ENCODE measurements at places on chromosomes 1 and 21.

- DNase-seq, result no peak
Measured at GRCh38 chr1:93450321-93450720, 2.4 kb downstream of the FNBP1L start.

DNA sequence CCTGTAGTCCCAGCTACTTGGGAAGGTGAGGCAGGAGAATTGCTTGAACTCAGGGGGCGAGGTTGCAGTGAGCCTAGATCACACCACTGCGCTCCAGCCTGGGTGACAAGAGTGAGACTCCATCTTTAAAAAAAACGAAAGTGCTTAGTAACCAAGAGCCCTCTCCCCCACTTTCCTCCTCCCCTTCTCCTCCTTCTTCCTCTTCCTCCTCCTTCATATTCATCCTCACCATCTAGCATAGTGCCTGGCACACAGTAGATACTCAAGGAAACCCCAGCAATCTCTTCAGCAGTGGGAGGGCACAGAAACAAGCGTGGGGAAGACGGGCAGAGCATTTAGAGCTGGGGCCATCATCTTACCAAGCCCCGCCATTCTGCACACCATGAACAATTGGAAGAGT, 119.4 kb upstream of the SLC45A1 start:
- no peak for DNase-seq

- no peak for DNase-seq
Measured at GRCh38 chr1:221979444-221980032, 237.6 kb upstream of the DUSP10 start.

DNA sequence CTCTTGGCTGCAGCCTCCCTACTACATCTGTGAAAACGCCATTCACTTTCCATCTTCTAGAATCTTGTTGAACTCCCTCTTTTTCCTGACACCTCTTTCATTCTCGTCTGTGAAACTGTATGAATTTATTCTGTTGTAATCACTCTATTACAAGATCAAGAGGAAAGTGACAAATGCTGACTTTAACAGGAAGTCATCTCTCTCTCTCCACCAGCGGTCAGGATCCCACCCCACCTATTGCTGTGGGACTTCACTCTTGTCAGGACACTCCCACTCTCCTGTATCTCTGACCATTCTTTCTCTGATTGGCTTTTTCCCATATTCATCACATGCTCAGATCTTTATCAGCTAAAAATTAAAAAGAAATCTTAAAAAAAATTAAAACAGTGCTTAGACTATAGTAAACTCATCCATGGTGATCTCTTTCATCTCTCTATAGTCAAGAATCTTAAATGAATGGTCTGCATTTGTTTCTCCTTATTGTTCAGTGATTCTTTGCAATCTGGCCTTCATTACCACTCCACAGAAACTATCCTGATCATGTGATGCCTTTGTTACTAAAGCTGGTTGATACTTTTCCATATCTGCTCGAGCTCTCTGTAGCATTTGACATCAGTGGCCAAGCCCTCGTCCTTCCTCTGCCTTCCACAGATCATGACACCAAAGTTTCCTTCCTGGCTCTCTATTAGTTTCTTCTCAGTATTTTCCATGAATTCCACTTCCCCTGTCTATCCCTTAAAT, 113.6 kb downstream of the UCHL5 start:
- DNase-seq, result no peak

- DNase-seq, result no peak
Measured at GRCh38 chr1:111446546-111446945, 2.5 kb downstream of the WDR77 start.

- DNase-seq, result peak; percentile 27
Measured at GRCh38 chr1:107964336-107965109, 457 bp downstream of the VAV3 start.

DNA sequence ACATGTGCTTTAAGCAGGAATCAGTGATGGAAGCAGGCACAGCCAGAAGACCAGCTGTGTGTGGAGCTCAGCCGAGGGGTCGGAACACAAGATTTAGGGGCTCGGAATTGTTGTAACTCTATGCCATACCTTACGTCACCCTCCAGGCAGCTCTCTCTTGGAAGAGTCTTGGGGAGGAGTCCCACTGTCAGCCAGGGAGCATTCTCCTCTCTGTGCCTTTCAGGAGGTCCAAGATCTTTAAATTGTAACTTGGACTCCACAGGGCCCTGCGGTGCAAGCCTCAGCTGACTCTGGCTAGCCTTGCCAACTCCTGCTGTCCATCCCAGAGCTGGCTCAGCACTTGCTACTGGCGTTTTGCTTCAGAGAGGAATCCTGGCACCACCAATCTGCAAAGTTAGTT, 26.4 kb upstream of the ROR1 start:
- no peak for DNase-seq

- no peak for DNase-seq
Measured at GRCh38 chr1:68168545-68169171, 63.7 kb downstream of the WLS start.

GRCh38 chr1:60765204-60765603, 317.2 kb upstream of the NFIA start:
- DNase-seq, result peak; percentile 18

GRCh38 chr1:31336687-31337467, 36.0 kb downstream of the FABP3 start:
- DNase-seq, result no peak
